SJSA1 (cell line): ENCODE measurements at places on chromosomes 7 and 10. TPM values are rescaled to one million over a fixed set of nuclear protein-coding genes. Genes with fewer than 3 reads are reported as not detected.

DNA sequence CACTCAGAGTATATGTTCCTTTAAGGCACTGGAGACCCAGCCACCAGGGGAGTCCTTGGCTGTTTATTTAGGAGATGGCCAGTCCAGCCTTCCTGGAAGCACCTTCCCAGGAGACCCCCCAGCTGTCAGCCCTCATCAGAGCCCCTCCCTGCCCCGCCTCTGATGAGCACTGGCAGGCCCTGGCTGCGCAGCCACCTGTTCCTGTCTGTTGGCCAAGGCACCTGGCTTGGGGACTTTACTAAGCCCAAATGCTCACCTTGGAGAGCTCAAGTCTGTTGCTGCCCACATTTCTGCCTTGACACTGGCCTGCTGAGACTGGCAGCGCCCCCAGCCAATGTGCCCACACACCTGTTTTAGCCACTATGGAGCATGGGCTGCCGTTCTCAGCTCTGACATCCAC, 124.7 kb downstream of the ELMO1 start:
- DNase-seq = no peak

GRCh38 chr7:136594739-136595144, 273.7 kb upstream of the CHRM2 start:
- no peak for DNase-seq

DNA sequence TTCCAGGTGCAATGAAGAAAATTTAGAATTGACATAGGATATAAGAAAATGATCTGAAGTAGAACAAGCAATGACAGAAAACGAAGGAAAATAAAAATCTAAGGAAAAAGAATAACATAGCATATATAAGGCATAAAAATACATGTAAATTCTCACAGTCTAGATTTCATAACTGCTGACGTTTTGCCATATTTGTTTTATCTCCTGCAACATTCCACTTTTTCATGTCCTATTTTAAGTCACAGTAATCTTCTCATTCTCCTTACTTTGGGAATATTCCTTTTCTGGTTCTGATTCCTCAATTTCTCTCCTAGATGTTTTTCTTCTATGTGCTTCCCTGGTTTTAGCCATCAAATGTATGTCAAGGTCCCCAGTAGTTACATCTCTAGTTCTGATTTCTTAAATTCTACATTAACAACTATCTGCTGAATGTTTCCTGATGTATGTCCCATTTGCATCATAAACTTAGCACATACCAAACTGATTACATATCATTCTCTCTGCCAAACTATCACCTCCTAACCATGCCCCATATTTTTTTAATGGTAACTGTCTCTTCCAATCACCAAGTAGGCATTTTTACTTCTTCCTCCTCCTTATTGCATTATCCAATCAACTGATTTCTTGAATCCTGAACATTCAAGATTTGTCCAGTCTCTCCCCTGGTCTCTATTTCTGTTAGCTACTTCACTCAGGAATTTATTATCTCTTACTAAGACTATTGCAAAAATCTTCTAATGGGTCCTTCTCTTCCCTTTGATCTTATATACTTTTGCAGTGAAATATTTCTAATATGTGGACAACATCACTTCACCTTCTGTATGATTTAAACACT, 171.3 kb downstream of the DNAJC1 start:
- DNase-seq = no peak

GRCh38 chr10:121436630-121437341, 161.5 kb downstream of the FGFR2 start:
- no peak for DNase-seq

- DNase-seq = no peak
Measured at GRCh38 chr10:115093776-115094408, 727 bp downstream of the ATRNL1 start.

The AKR1C4 gene
- not detected in 2 replicates for total RNA-seq

The LRRD1 gene
- total RNA-seq = not detected in 2 replicates

The CRHR2 gene
- total RNA-seq = not detected in 2 replicates
